MG63 (cell line): ENCODE measurements at places on chromosomes 4 and X. TPM values are rescaled to one million over a fixed set of nuclear protein-coding genes. Genes with fewer than 3 reads are reported as not detected.
A peak's percentile ranks its signal among the peaks of the same experiment; 100 is the strongest.

Gene GAGE13
- total RNA-seq, result not detected in 2 replicates

Gene HSFX3
- not detected in 2 replicates for total RNA-seq

Gene TMPRSS11F
- total RNA-seq, result not detected in 2 replicates

Gene ERAS
- not detected in 2 replicates for total RNA-seq

- no peak for DNase-seq
Measured at GRCh38 chrX:123060986-123061385, 123.1 kb upstream of the GRIA3 start.

DNA sequence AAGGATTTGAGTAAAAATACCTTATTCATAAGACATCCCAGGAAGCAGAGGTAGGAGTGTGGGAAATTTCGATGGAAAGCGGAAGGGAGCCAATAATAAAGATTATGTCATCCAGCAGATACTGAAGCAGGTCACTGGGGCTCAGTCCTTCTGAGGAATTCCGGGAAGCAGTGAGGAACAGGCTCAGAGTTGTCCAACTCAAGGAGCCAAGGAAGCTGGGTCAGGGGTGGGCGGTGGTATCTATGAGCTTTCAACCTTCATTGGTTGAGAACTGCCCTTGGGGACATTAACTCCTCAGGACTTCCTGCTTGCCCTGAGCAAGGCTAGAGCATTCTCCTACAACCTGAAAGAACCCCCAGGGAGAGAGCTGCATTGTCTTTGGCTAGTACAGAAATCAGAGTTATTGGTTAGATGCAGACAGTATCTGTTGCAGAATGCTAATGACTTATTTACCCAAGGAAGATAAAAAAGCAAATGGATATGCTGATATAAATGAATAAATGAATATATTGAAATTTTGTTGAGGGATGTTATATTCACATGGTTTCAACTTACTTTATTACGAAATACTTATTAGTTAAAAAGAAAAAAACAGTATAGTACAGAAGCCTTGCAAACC, 68.2 kb downstream of the DMP1 start:
- DNase-seq, result no peak

DNA sequence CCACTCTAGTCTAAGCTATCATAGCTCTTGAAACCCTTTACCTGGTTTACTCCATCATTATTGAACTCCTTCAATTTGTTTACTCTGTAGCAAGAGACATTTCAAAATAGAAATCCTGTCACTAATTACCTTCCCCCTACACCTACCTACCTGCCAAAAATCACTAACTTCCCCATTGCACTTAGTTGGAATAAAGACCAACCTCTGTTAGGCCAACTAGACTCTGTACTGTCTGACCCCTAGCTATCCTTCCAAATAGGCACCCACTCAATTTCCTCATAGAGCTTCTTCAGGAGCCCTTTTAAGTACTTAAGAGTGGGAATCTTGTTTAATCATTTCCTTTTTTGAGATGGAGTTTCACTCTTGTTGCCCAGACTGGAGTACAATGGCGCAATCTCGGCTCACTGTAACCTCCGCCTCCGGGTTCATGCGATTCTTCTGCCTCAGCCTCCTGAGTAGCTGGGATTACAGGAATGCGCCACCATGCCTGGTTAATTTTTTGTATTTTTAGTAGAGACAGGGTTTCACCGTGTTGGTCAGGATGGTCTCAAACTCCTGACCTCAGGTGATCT, 8.9 kb upstream of the CDKL2 start:
- DNase-seq, result no peak

DNA sequence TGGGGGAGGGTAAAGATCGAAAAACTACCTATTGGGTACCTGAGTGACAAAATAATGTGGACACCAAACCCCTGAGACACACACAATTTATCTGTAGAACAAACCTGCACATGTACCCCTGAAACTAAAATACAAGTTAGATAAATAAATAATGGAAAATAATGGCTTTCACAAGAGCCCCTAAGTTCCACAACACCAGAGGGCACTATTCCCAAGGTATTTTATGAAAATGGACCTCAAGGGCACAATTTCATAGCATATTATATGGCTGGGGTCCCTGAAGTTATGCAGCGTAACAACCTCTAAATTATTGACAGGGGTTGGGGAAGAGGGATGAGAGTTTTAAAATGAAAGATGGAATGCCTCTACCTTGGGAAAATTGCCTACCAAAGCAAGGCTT, 81.3 kb upstream of the TMEM33 start:
- no peak for DNase-seq

DNA sequence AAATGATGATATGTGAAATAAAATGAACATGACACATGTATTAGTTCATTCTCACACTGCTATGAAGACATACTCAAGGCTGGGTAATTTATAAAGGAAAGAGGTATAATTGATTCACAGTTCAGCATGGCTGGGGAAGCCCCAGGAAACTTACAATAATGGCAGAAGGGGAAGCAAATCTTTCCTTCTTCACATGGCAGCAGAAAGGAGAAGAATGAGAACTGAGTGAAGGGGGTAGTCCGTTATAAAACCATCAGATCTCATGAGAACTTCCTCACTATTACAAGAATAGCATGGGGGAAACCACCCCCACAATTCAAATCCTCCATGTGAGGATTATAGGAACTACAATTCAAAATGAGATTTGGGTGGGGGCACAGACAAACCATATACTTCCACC, 243.9 kb upstream of the GYPA start:
- no peak for DNase-seq

DNA sequence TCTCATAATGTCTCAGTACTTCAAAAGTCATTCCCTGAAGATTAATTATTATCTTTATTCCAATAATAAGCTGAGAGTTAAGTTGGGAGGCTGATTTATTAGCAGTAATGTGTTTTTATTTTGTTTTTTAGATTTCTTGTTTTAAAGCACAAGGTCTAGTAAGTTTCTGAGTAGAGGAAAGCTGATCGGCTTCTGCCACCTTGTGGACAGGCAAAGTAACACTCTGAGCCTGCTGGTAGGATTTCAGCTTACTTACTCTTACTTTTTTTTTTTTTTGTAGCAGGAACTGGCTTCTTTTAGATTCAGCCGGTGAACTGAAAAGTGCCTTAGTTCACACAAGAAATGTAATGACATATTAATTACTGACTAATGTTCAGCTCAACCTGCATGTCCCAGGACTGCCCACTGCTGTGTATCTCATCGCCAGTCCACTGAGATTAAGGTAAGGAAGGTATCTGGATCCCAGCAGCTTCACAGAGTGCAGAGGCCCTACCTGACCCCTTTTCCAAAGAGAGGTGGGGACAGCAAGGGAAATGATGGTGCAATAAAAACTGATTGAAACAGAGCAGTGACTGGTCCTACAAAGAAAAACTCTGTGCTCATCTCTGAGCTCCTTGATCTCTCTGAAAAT, 126.5 kb downstream of the ADGRA3 start:
- DNase-seq, result peak; percentile 46

DNA sequence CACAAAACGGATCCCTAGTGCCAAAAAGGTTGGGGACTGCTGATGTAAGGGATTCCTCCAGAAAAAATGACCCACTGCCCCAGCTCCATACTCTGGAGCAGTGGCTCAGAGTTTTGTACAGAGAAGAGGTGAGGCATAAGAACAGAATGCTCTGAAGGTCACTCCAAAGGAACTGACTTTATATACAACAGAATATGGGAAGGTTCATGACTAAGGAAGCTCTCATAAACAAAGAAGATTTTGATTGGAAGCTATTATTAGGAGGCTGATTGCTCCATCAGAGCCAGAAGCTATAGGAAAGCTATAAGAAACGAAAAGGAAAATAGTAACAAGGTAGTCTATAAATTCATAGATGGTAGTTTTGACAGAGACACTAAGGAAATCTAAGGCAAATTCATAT, 203.1 kb downstream of the SLC7A11 start:
- DNase-seq, result no peak

- DNase-seq, result no peak
Measured at GRCh38 chr4:150023489-150023888, 54.8 kb upstream of the DCLK2 start.

GRCh38 chrX:131614241-131614640, 70.4 kb downstream of the OR13H1 start:
- DNase-seq, result no peak

DNA sequence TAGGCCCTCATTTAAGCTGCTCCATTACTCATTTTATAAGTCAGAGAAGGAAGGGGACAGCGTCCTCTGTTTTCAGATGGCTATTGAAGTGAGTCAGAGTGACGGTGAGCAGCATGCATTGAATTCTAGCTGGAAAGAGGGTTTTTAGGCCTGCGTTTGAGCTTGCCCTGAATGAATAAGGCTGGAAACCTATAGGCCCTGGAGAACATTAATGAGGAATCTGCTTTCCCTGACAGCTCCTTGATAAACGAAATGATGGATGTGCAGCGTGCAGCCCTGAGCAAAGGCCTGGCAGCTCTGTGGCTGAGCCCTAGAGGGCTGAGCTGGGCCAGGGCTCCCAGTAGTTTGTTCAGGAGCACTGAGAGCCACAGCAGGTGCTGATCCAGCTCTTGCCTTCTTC, 33.4 kb downstream of the TBL1X start:
- DNase-seq, result no peak

Gene CXCL13
- total RNA-seq, result not detected in 2 replicates

Gene FAM149A
- 7.3 and 12.5 TPM in 2 replicates for total RNA-seq

Gene DCHS2
- under 0.01 and 0.07 TPM in 2 replicates for total RNA-seq

Gene HGFAC
- 0.53 TPM in 1 of 2 replicates, not detected in the other for total RNA-seq

DNA sequence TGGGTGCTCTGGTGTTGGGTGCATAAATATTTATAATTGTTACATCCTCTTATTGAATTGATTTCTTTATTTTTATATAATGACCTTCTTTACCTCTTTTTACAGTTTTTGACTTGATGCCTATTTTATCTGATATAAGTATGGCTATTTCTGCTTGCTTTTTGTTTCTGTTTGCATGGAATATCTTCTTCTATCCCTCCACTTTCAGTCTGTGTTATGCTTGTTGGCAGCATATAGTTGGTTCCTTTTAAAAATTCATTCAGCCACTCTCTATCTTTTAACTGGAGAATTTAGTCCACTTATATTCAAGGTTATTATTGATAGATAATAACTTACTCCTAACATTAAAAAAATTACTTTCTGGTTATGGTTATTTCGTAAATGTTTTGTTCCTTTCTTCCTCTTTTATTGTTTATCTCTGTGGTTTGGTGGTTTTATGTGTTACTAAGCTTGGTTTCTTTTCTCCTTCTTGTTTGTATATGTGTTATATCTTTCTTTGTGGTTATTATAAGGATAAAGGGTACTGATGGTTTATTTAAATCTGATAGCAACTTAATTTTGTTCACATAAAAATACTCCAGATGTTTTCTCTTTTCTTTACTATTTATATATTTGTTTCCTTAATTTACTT, 69.5 kb downstream of the IL15 start:
- DNase-seq, result no peak

DNA sequence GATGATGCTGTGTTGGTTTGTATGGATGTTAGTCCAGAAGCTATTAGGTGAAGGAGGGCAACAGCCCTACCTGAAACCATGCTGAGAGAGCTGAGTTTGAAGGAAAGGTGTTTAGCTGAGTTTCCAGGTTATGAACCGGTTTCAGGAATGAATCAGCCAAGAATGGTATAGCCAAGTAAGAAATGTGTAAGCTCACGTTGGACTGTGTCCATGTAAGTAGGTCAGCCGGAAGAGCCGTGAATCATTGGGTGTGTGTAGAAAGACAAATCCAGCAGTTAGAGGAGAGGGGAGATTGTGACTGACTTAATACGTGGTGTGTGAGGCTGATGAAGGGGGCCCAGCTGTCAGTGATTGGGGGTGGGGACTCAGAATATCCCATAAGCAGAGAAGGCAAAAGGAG, 77.2 kb upstream of the SPIN4 start:
- no peak for DNase-seq

DNA sequence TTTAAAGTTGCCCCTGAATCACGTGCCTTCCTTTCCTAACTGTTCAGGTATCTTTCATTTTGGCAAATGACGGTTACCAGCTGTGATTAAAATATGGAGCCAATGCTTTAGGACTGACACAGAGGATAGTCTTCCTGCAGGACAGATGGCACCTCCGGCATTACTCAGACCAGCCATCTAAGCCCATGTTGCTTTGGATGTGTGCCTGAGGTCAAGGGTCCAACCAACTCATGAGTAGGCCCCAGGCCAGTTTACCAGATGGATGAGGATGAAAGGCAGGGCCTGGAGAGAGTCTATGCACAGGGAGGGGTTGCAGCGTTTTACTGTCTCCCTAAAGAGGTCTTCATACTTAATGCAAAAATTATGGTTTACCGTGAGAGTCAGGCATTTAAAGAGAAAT, 174.0 kb upstream of the GATB start:
- peak; percentile 86 for DNase-seq

- no peak for DNase-seq
Measured at GRCh38 chr4:70671091-70671490, 4.8 kb upstream of the JCHAIN start.

- DNase-seq, result no peak
Measured at GRCh38 chr4:184487503-184487902, 13.2 kb upstream of the IRF2 start.

GRCh38 chrX:119602701-119603255, 3.4 kb downstream of the NKRF start:
- no peak for DNase-seq

DNA sequence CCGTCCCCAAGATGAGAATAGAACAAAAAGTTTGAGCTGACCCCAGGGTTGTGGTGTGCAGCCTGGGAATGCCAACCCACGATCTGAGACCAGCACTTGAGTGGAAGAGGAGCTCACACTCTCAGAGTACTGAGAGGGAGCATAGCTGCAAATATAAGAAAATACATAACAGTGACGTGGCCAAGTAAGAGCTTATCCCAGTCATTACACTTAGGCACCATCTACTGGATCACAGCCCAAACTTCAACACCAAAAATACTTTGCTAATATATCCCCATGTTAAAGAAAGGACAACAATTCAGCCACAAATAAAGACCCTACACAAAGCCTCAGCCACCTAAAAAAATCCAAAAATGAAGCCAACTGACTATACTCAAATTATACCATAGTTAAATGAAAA, 33.3 kb upstream of the CXCL6 start:
- no peak for DNase-seq

Gene ATP2B3
- total RNA-seq, result 0.13 TPM in 1 of 2 replicates, not detected in the other

Gene BEX2
- 0.57 TPM in 1 of 2 replicates, not detected in the other for total RNA-seq

DNA sequence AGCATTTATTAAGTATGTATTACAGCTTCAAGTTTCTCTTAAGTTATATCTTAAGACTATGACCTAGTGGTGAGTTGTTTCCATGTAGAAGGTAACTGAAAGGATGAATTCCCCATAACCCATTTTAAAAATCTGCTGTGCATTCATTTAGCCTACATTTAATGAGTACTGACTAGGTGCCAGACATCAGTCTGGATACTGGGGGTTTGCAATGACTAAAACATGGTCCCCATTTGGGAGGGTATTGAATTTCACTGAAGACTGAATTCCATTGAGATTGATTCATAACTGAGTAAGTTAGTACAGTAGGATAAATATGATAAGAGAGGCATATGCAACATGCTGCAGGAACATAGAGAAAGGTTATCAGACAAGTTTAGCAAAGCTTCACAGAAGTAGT, 241.5 kb downstream of the FRAS1 start:
- DNase-seq, result no peak
